ENCODE measurements at places on chromosomes 11 and 22. TPM values are rescaled to one million over a fixed set of nuclear protein-coding genes. Genes with fewer than 3 reads are reported as not detected.

Gene PKP3
- total RNA-seq, result 0.32 TPM

Gene OR52D1
- not detected for total RNA-seq

Gene TSPAN32
- total RNA-seq, result 15.0 TPM

Gene LRRC56
- 0.16 TPM for total RNA-seq

Gene CST6
- total RNA-seq, result not detected

Gene GPR83
- 0.22 TPM for total RNA-seq

Gene TUBA8
- 243 TPM for total RNA-seq

Gene ART1
- total RNA-seq, result 1.7 TPM

Gene CTSW
- 1.1 TPM for total RNA-seq

Gene PRR5
- total RNA-seq, result 2.9 TPM

Gene RASL10A
- total RNA-seq, result 1.1 TPM

Gene STK33
- 23.9 TPM for total RNA-seq

GRCh38 chr22:29936186-29936585 is 53.2 kb downstream of the MTMR3 start:
- no peak for DNase-seq

DNA sequence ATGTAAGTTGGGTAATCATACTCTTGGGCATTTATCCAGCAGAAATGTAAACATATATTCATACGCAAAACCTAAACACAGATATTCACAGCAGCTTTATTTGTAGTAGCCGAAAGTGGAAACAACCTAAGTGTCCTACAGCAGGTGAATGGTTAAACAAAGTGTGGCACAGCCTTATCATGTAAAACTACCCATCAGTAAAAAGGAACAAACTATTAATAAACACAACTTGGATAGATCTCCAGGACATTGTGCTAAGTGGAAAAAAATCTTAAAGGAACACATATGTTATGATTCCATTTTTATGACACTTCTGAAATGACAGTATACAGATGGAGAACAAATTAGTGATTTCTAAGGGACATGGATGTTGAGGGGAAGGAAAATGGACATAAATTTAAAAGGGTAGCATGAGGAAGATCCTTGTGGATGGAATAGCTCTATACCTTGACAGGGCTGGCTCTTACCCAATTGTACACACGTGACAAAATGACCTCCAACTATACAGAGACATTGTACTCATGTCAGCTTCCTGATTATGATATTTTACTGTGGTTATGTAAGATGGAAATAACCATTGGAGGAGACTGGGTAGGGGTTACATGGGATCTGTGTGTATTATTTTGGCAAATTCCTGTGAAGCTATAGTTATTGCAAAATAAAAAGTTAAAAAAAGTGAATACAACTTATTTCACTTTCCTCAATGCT is 15.4 kb downstream of the ANO5 start:
- DNase-seq, result no peak

- no peak for DNase-seq
Observed at GRCh38 chr11:29265381-29265780, 751.4 kb downstream of the KCNA4 start.

DNA sequence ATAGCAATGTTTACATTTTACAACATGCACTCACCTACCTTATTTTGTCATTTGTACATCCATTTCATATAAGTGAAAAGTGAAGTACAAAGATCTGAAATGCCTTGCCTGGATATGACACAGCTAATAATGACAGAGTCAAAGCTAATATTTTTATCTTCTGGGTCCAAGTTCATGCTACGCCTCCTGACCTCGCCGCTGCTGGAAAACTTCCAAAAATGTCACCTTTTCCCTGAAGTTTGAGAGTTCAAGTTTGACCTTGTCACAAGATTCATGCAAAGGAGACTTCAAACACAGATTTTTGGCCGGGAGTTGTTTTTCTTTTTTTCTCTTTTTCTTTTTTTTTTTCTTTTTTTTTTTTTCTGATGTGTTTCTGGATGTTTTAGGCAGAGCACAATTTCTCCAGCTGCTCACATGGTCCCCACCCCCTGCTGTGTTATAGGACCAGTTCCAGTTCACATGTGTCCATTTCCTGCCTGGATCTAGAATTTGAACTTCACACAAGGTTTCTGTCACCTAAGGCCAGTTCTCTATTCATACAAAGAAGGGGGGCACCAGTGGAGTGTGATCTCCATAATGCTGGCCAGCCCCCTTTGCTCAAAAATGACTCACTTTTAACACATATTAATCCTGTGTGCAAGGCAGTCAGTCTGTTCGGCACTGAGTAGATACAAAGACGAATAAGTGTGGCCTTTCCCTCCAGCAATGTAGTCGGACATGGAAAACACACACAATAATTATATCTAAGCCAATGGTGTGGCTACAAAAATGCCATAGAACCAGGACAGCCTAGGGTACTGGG is 546.8 kb downstream of the BUD13 start:
- no peak for DNase-seq

- peak; percentile 68 for DNase-seq
Observed at GRCh38 chr11:28697920-28698827, 590.0 kb downstream of the METTL15 start.

GRCh38 chr22:39514373-39514973 is 5.9 kb upstream of the ATF4 start:
- no peak for DNase-seq

GRCh38 chr11:62104816-62105653 is 18.8 kb upstream of the INCENP start:
- no peak for DNase-seq

GRCh38 chr11:69518081-69518950 is 36.9 kb downstream of the LINC01488 start:
- DNase-seq, result no peak

DNA sequence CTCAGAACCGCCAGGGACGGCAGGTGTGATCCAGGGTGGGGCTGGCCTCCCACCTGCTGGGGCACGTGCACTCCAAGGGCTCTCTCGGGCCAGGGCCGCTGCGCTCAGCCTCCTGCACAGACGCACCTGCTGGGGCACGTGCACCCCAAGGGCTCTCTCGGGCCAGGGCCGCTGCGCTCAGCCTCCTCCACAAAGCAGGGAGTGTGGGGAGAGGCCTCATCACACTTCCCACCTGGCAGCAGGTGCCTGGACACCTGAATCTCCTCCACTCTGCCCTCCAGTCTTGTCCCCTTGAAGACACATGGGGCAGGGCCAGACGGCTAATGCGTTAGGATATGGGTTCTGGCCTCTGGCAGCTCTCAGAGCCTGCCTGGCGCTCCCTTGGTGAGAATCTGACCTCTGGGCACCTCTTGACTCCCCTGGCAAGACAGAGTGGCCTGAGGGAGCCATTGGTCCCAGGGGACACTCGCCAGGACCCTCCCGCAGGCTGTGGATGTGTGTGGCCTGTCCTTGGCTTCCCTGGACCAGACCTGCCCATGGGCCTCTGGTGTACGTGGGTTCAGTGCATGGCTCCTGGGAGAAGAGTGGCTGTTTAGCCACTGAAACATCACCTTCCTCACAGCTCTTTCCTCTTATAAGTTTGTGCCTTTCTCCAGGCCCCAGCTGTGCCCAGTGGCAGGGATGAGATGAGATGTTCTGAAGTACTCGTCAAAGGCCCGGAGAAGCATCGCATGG is 73.5 kb downstream of the BRD1 start:
- DNase-seq, result no peak

DNA sequence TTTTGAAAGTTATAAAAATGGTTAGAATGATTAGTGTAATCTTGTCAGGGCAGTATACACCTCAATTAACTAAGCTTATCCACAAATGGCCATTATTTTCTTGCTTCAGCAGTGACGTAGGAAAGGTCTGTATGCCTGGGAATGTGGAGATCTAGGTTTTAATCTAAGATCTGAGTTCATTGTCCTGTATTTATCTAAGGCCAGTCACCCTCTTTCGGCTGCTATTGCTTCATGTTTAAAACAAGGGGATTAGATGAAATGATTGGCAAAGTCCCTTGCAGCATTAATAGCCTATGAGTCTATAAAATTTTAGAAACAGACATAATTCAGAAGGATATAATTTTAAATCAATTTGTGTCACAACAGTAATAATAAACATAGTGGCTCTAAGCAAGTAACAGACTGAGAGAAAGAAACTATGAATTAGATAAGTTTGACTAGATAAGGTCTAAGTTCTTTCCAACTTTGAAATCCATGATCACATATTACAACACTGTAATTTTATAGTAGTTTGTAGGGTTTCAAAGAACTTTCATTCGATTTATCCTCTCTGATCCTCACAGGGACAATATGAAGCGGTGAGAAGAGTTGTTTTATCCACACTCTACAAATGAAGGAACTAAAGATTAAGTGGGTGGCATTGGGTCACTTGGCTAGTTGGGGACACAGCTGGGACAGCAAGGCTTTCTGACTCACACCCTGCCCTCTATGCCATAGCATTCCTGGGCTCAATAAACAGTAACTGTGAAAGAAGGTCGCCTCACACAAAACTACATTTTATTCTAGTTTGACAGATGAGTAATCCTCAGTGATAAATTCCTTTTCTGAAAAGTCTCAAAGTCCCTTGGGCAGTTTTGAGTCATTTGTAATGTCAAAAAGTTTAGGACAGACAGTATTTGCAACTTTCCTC is 60.6 kb upstream of the RDX start:
- DNase-seq, result no peak

GRCh38 chr11:86070142-86071056 is 1.5 kb upstream of the PICALM start:
- DNase-seq, result no peak

- no peak for DNase-seq
Observed at GRCh38 chr11:31987118-31988005, 103.5 kb upstream of the RCN1 start.

DNA sequence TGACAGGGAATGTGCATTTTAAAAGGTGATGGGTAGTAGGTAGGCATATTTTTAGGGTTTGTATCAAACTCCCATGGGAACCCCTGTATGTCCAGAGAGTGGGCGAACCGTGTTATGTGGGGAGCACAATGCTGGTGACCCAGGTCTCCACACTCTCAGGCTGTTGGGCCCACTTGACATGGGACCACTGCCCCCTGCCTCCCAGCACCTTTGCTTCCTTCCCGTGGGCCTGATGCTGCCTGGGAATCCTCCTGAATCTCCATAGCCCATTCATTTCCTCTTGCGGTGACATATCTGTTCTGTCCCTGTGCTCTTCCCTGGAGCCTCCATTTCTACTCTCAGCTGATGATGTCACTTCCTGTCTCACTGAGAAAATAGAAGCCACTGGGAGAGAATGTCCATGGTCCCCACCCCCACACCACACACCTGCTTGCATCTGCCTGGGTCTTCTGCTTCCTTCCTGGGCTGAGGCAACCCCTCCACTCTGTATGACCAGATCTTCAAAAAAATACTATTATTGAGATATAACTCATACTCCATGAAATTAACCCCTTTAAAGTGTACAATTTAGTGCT is 55.8 kb upstream of the THY1 start:
- DNase-seq, result no peak

DNA sequence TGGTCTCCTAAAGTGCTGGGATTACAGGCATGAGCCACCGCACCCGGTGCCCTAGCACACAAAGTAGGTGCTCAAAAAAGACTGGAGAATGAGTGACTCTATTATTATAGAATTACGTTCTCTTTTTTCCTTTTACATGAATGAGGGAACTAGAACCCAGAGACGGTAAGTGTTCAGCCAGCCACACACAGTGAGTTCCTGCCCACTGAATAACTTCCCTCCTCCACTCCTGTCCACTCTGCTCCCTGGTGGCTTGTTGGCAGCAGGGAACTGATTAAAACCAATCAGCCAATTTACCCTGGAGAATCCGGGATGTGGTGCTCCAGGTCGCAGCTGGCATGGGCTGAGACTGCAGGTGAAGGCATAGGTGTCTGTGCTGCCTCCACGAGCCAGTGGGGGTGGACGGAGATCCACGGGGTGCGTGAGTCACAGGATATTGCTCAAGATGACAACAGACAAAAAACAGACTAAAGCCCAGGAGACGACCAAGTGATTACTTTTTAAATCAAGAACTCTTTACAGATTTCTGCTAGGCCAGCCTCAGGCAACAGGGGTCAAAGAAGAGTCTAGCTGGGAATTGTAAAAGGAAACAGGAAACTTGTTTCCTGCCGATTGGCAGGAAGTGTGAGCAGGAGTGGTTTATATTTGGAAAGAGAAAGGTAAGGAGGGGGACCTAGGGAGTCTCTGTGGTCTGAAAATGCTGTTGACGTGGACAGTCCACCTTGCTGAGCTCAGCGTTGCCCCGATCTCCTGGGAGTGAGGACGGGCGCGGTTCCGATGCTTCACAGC is 95.2 kb upstream of the TP53I11 start:
- peak; percentile 80 for DNase-seq

- DNase-seq, result no peak
Observed at GRCh38 chr11:133815636-133816035, 29.7 kb downstream of the SPATA19 start.

DNA sequence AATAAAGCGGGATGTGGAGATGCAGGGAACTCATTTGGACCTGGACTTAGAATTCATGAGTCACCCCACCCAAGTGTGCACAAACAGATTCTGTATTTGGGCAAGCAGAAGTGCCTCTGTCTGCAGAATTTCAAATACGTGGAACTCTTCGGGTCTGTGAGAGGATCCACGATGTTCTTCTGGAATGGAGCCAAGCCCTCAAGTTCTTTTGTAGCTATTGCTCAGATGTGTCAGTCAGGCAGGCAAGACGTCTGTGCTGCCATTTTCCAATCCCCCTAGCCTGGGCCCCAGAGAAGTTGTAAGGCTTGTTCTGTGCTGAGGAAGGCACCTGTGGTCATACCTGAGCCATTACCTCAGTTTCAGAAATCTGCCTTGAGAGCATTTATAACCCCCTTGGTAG is 132.8 kb upstream of the RASSF10 start:
- no peak for DNase-seq

Data from Right ventricle myocardium inferior (tissue), 1 donor.